ENCODE measurements at places on chromosomes 12 and 14.

DNA sequence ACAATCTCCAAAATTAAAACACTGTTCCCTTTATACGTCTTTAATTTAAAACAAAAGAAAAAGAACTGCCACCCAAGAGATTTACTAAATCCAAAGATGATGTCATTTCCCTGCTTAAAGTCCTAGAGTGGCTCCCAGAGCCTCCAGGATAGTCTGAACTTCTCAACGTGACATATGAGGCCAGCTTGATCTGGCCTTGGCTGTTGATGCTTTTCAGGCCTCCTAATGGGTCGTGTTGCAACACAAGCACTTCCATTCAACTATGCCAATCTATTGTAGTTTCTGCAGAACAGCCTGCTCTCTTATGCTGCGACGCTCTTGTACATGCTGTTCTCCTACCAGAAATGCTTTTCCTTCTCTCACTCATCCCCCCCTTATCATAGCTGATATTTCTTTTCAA lies 35.7 kb downstream of the LGR5 start:
- DNase-seq, result no peak

GRCh38 chr12:99709116-99709515 lies 61.6 kb downstream of the GARIN6 start:
- DNase-seq, result no peak

DNA sequence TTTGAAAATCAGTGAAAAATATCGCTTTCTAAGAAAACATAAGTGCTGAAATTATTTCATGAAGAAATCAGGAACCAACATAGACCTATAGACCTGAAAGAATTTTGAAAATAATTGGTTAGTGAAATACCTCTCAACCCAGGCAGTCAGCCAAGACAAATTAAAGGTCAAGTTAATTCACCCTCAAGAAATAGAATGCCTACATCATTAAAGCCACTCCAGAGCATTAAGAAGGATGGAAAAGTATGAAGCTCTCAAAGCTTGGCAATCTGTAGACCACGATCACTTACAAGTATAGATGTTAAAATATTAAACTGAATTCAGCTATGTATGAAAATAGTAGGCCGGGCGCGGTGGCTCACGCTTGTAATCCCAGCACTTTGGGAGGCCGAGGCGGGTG lies 48.3 kb downstream of the SFSWAP start:
- DNase-seq, result no peak

- DNase-seq, result peak; percentile 28
Observed at GRCh38 chr12:54561164-54561563, 11.8 kb downstream of the PDE1B start.

All from GM20000 (cell line).